Fibroblast of skin of left biceps (primary cell): ENCODE measurements at places on chromosomes 1 and 21.

DNA sequence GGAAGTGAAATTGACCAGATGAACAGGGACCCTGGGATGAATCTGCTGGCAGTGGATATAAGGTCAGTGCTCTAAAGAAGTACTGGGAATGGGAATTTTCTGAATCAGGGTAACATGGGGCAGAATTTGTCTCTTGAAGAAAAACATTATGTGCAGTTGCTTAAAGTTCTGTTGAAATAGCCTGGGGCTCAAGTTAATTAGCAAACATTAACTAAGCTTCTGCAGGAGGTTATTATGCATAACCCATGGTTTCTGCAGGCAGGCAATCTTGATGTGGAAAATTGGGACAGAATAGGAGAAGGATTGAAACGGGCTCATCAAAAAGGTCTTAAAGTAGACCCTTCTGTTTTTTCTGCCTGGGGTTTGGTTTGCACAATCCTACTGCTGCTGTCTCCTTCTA, 14.0 kb downstream of the GSTM5 start:
- DNase-seq, result no peak

- no peak for DNase-seq
Measured at GRCh38 chr1:237672748-237673147, 218.0 kb downstream of the ZP4 start.

- no peak for DNase-seq
Measured at GRCh38 chr1:19113697-19114092, 96.4 kb downstream of the UBR4 start.

DNA sequence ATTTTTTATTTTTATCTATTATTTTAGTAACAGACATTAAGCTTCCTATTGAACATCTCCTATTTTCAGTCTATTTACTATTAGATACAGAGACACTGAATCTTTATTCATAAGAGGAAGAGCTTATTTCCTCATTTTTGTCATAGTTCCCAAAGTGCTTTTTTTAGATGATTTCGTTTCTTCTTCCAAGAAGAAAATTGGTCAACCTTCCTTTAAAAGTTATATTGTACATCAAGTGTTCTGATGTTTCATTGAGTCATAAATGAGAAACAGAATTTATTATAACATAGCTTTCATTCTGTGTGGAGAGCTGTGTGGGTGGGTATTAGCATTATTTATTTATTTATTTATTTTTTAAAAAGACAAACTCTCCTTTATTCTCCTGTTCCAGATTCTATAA, 50.6 kb upstream of the BACH1 start:
- DNase-seq, result no peak

GRCh38 chr1:223135176-223135942, 7.7 kb downstream of the TLR5 start:
- no peak for DNase-seq

- DNase-seq, result no peak
Measured at GRCh38 chr1:206684478-206685333, at the start of gene MAPKAPK2. MAPKAPK2 (plus strand) TSS chr1:206684905; CDS start chr1:206685230, 325 bp downstream.

GRCh38 chr1:10217748-10218441, 7.5 kb downstream of the KIF1B start:
- DNase-seq, result no peak

DNA sequence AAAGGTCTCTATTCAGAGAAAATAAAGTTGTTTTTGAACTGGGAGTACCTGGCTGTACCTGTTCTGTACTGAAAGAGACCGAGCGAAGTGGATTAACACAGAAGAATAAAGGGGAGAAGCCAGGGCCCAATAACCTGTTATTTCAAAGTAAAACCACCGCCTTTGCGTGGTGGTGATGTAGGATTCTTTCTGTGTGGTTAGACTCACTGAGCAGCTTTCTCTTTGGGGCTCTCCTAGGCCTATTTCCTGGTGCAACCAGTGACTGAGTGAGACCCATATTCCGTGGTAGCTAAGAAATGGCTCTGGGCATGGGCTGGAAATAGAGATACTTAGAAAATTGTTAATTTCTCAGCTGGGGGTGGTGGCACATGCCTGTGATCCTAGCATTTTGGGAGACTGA, 99.9 kb downstream of the XCL2 start:
- no peak for DNase-seq

- DNase-seq, result no peak
Measured at GRCh38 chr1:240468656-240469055, 143.3 kb downstream of the GREM2 start.

DNA sequence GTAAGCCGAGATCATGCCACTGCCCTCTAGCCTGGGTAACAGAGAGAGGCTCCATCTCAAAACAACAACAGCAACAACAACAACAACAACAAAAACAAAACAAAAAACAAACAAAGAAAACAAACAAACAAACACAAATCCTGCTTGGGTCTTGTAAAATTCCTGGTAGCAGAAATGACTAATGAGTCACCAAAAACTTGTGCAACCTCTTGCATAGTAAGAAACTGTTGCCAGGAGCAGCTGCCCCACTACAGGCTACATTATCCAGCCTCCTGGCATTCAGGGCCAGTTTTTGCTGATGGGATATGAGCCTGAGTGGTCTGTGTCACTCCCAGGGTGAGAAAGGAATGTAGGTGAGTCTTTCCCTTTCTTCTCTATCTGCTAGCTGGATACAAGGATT, 245.4 kb downstream of the TNR start:
- no peak for DNase-seq
